ENCODE measurements at places on chromosomes 12 and 14. TPM values are rescaled to one million over a fixed set of nuclear protein-coding genes. Genes with fewer than 3 reads are reported as not detected.

The NPAS3 gene
- not detected for total RNA-seq

The ESRRB gene
- total RNA-seq: 0.10 TPM

The ISM2 gene
- total RNA-seq: not detected

The SNAPC1 gene
- total RNA-seq: 9.1 TPM

The DAO gene
- total RNA-seq: not detected

The PLD4 gene
- not detected for total RNA-seq

The MANSC4 gene
- not detected for total RNA-seq

The MLEC gene
- 92.9 TPM for total RNA-seq

The KLHDC1 gene
- total RNA-seq: 1.4 TPM

The OR4K5 gene
- total RNA-seq: not detected

The CCDC184 gene
- 0.36 TPM for total RNA-seq

The DBX2 gene
- not detected for total RNA-seq

The ADGRD1 gene
- total RNA-seq: 1.0 TPM

The CYP27B1 gene
- 8.2 TPM for total RNA-seq

Measured in activated CD4-positive, alpha-beta memory T cell treated with anti-CD3 and anti-CD28 coated beads for 36 hours (primary cell).